ENCODE measurements at places on chromosomes 11 and 22. TPM values are rescaled to one million over a fixed set of nuclear protein-coding genes. Genes with fewer than 3 reads are reported as not detected.

P2RY6 gene
- polyA plus RNA-seq: 1.1 TPM

PDE3B gene
- polyA plus RNA-seq: 6.3 TPM

DUSP8 gene
- 5.5 TPM for polyA plus RNA-seq

IGSF9B gene
- polyA plus RNA-seq: 6.8 TPM

C22orf42 gene
- not detected for polyA plus RNA-seq

OR4X1 gene
- not detected for polyA plus RNA-seq

SULT4A1 gene
- polyA plus RNA-seq: 2.5 TPM

ANKK1 gene
- polyA plus RNA-seq: 0.11 TPM

SPTBN2 gene
- 52.9 TPM for polyA plus RNA-seq

KRTAP5-11 gene
- 0.29 TPM for polyA plus RNA-seq
